ENCODE measurements at places on chromosomes 2 and 18.

GRCh38 chr2:141021109-141021508 is 1109.7 kb downstream of the LRP1B start:
- DNase-seq = no peak

DNA sequence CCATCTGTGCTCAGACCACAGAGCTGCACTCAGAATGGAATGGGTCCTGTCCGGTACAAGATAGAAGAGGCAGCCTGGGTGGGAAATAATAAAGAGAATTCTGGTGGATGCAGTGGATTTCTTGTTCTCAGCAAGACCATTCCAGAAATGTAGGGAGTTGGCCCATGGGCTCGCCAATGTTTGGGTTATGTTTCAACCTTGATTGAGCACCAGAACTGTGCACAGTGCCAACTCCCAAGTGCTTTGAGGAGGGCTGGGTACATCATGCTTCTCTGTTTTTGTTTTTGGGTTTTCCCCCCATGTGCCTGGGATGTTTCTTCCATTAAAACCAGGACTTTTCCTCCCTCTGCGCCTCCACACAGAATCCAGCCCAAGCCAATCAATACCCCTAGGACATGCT is 304.1 kb downstream of the TNS1 start:
- DNase-seq = no peak

DNA sequence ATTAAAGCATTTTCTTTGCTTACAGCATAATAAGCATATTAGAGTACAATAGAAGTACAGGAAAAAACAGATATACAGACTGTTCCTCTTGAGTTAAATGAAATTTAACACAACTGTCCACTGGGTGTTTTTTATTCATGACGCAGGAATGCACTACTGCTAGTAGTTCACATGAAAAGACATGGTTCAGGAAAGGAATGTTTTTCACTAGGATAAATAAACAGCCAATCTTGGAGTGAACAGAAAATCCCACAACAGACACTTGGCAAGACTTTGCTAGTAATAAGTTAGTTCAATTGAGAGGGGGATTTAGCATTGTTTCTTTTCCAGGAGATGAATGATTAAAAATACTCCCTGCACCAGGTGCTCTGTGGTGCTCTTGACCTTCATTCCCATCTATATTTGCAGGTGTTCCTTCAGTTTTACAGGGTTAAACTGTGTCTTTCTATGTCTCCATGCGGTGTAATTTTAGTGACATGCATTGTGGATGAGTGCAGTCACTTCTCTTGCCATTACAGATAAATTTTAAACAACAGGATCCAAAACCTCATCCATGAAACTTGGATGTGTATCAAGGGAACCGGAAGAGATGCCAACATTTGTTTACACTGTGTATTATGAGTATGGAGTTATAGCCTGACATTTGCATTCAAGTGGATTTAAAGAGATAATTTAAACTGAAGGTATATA is 796.6 kb downstream of the DSC3 start:
- no peak for DNase-seq

- no peak for DNase-seq
These were observed 18.6 kb downstream of the WDSUB1 start for GRCh38 chr2:159267921-159268320.

DNA sequence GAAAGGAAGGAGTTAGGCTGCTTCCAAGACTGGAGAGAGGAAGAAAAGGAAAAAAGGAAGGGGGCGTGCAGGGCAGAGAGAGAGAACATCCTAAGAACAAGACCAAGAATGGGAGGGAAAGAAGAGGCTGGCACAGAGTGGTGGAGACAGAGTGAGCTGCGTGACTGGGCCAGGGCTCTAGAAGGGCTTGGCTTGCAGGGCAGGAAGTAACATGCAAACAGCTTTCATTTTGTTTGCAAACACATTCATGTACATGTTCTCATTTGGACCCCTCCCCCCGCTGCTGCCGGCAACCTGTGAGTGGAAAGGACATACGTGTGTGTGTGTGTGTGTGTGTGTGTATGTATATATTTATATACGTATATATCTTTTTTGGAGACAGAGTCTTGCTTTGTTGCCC is 46.8 kb upstream of the DNMT3A start:
- DNase-seq = no peak

DNA sequence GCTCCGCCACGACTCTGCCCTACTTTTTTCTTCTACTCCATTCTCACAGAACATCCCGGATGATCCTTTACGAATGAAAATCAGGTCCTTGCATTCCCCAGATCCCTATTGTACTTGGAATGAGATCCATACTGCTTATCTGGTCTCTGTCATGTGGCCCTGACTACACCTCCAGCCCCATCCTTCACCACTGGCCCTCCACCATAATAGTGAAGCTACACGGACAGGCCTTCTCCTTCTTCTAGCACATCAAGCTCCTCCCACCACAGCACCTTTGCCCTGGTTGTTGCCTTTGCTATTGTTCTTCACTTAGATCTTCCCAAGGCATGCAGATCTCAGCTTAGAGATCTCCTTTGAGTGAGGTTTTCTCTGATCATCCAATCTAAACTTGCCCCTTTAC is 20.1 kb upstream of the RMDN2 start:
- DNase-seq = no peak

DNA sequence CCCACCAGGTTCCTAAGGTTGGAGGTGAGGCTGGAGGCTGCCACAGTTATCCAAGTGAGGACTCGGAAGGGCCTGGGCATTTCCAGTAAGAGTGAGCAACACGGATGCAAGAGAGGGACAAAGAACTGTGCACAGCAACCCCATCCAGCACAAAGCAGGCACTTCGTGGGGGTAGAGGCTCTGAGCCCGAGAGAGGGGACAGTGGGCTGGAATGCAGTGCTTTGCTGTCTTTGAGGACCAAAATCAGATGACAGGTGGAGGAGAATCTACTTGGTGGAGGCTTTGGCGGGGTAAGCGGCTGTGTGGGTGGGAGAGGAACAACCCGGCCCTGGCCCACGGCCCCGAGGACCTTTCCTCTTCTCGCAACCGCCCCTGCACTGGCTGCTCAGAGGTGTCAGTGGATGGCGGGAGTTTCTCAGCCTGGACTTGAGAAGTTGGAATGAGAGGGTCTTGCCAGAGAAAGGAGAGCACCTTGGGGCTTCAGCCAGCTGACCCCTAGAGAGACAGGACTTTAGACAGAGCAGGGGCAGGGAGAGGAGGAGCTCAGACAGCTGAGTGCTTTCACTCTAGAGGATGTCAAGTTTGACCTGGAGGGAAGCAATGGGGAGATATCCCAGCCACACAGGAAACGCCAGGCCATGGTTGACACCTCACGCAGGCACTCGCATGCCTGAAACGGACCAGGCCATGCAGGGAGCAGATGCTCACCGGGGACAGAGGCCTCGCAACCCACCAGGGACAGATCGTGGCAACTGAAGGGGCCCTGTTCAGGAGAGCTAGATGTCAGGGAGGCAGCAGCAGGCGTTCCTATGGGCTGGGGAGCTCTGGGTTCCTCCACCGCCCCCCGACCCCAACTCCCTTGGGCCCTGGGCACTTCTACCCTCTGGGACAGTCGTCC is 11.6 kb downstream of the RAMP1 start:
- no peak for DNase-seq

DNA sequence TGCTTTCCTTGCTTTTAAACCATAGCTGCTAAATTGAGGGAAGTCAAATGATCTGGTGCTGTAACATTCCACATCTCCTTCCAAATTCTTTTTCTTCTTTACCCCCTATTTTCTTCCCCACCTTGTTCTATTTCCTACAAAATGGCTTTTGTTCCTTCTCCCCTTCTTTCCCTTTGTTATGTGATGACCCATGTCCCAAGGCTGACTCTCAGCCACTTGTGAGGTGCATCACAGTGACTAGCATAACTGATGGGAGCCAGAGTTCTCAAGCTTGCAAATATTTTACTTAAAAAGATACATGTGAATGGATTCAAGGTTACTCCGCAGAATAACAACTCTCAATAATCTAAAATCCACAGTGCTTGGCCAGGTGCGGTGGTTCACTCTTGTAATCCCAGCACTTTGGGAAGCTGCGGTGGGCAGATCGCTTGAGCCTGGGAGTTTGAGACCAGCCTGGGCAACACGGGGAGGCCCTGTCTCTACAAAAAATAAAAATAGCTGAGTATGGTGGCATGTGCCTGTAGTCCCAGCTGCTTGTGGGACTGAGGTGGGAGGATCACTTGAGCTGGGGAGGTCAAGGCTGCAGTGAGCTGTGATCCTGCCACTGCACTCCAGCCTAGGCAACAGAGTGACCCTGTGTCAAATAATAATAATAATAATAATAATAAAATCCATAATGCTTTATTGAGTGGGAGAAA is 100.1 kb upstream of the CERS6 start:
- DNase-seq = no peak

DNA sequence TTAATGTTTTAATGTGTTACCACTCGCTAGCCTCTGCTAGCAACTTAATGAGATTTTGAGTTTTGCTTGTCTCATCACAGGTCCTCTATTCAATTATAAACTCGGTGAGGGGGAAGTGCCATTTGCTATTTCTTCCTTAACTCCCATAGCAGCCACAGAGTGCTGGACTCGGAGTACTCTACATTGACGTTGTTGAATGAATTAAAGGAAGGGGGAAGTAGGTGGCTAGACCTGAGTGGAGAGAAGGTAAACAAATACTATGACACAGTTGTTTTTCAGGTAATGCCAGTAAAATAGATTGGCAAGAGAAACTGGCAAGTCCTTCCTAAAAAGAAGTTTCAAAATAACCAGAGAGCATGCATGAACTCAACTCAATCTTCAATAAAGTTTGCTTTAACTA is 339.3 kb downstream of the HRH4 start:
- no peak for DNase-seq

DNA sequence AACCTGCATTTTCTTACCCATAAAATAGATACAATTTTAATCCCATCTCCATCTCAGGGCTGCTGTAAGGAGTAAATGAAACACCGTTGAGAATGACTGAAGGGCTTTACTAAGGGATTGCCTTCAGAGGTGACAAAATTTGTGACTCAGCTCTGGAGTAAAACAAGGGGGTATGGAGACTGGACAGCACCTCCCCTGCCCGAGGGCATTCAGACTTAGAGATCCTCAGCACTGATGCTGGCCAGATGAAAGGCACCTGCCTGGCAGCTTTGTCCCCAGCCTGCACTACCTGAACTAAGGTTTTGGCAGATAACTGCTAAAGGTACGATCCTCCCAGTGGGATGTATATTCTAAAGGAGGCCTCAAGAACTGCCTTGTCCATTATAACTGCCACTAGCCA is 105.9 kb upstream of the STPG4 start:
- no peak for DNase-seq

DNA sequence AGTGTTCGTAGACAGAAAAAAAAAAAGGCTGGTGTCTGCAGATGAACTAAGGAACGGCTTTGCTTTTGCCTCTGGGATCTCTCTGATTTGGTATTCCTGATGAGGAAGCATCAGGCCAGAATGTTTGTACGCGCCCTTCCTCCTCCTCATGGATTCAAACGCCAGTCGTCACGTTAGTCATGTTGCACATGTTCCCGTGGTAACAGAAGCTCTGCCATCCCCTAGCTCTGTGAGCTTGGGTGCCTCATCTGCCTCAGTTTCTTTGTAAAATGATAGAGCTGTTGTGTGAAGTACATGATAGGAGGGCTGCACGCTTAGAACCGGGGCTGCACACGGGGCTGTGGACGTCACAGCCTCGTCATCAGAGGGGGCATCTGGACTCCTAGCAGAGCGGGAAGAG is 47.0 kb downstream of the TSHZ1 start:
- DNase-seq = no peak

DNA sequence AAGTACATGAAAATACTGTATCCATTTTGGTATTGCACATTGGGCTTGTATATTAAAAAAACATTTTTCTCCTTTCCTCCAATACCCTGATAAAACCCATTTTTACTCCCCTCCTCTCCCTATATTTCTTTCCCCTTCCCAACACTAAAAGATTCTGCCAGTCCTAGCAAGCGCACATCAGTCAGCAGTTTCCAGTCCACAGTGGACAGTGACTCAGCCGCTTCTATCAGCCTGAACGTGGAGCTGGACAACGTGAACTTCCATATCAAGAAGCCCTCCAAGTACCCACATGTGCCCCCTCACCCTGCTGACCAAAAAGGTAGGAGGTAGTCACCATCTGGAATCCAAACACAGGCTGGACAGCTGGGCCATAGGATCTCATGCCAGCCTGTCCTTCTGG is 38.6 kb downstream of the PIKFYVE start:
- DNase-seq = no peak

GRCh38 chr2:159094173-159094737 is 125.8 kb downstream of the TANC1 start:
- no peak for DNase-seq

DNA sequence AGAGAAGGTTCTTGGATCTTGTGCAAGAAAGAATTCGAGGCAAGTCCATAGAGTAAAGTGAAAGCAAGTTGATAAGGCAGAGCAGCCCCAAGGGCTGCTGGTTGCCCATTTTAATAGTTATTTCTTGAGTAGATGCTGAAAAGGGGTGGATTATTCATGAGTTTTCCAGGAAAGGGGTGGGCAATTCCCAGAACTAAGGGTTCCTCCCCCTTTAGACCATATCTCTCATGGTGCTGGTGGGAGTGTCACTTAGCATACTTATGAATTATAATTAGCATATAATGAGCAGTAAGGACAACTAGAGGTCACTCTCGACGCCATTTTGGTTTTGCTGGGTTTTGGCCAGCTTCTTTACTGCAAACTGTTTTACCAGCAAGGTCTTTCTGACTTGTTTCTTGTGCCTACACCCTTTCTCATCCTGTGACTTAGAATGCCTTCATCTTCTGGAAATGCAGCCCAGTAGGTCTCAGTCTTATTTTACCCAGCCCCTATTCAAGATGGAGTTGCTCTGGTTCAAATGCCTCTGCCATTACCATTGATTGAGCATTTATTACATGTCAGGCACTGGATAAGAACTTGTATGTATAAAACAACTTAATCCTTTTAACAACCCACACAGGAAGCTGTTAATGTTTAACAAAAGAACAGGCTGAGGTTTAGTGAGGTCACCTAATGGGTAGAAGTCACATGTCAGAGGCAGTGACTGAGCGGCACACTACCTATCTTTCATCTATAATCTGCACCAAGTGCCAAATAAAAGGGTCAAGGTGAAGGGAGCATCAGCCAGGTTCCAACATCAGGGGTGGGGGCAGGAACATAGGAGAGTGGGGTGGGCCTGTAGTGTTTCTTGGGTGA is 250.9 kb downstream of the ICOS start:
- no peak for DNase-seq

DNA sequence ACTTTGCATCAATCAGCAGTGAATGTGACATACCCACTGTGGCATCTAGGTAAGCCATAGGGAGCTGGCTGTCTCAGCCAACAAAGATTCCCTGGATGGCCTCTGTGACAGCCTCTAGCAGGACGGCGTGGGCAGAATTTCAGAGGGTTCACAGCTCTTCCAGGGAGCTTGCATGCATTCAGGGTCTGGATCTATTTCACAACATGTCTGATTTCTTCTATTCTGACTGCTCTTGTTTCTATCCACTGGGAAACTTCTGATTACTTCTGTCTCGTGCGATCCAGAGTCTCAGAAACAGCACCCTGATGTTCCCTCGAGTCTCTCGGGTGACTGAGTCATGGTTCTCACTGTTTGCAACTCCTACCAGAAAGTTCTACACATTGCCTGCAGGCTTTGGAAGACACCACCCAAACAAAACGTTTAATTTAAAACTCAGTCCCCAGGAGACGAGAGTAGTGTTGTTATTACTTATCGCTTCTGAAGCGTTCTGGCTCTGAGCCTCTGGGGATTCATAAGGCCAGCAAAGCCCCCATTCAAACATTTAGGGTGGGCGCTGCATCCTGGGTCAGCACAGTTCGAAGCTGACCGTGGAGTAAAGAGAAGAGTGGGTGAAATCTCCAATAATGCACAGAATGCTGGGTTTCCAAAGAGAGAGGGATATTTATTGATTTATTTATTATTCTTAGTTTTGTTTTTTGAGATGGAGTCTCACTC is 41.9 kb upstream of the ODC1 start:
- DNase-seq = no peak

Measured in stimulated activated CD8-positive, alpha-beta memory T cell treated with anti-CD3 and anti-CD28 coated beads, Interleukin-7, amount 100 ng/mL, for 1 hour (primary cell).